Hair follicle dermal papilla cell (primary cell): ENCODE measurements at places on chromosomes 1 and 21. TPM values are rescaled to one million over a fixed set of nuclear protein-coding genes. Genes with fewer than 3 reads are reported as not detected.

NOS1AP gene
- total RNA-seq, result under 0.01 and 0.32 TPM in 2 replicates

RORC gene
- 0.12 TPM in 1 of 2 replicates, not detected in the other for total RNA-seq

LCE3D gene
- total RNA-seq, result not detected in 2 replicates

PDXK gene
- total RNA-seq, result 83.7 and 93.3 TPM in 2 replicates
